ENCODE measurements at places on chromosomes 2 and 18.

GRCh38 chr2:51413726-51414125, 381.8 kb upstream of the NRXN1 start:
- DNase-seq, result no peak

GRCh38 chr2:219497495-219498279, 1.0 kb upstream of the GMPPA start:
- DNase-seq, result peak; percentile 74

DNA sequence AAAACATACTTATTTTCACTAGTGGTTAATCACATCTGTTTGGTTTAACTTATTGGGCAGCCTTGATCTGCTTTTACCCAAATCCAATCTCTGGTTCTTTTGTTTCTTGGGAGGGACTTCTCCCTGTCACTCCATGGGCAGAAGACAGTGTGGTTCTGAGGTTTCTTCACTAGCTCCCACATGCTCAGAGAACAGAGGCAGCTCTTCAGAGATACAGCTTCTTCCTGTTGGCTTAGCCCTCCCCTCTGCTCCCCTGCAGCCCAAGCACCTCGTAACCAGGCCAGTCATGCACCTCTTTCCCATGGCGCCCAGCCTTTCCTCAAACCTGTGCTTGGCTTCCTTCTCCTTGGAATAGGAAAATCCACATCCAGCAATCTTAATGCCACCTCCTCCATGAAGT, 32.8 kb downstream of the SLC9A2 start:
- DNase-seq, result no peak

DNA sequence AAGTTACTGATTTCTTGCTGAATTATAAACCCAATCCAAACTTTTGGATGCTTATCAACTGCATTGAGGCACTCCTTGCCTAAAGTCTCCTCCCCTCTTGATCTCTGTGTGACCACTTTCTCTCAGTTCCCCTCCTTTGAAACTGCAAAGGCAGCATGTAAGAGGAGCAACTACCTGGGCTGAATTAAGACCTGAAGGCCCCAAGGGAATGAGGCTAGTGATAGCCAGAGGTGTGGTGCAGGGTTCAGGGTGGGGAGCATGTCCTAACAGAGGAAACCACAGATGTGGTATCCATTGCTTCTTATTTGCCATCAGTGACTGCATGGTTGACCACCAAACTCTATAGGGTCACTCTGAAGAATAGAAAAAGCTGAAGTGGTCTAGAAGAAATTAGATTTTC, 557.9 kb downstream of the TNS1 start:
- DNase-seq, result no peak

DNA sequence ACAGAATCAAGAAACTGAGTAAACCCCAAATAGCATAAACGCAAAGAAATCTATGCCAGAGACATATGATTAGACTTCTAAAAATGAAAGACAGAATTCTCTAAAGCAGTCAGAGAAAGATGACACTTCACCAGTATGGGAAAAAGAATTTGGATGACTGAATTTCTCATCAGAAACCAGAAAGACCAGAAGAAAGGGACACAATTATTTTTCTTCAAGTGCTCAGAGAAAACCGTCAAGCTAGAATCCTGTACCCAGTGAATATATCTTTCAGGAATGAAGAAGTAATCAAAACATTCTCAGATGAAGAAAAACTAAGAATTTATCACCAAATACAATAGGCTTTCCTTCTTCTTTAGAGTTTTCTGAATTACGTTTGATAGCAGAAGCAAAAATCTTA, 14.2 kb upstream of the ESPNL start:
- DNase-seq, result no peak

GRCh38 chr18:54351186-54351585, 6.5 kb downstream of the STARD6 start:
- DNase-seq, result no peak

Measured in iPS-NIHi11 (cell line).